Muscle of back (tissue), 13 donors: ENCODE measurements at places on chromosomes 1 and 21. TPM values are rescaled to one million over a fixed set of nuclear protein-coding genes. Genes with fewer than 3 reads are reported as not detected.

Gene ANKRD65
- polyA plus RNA-seq, result 15.7 TPM

Gene GLIS1
- 0.74 TPM for polyA plus RNA-seq

DNA sequence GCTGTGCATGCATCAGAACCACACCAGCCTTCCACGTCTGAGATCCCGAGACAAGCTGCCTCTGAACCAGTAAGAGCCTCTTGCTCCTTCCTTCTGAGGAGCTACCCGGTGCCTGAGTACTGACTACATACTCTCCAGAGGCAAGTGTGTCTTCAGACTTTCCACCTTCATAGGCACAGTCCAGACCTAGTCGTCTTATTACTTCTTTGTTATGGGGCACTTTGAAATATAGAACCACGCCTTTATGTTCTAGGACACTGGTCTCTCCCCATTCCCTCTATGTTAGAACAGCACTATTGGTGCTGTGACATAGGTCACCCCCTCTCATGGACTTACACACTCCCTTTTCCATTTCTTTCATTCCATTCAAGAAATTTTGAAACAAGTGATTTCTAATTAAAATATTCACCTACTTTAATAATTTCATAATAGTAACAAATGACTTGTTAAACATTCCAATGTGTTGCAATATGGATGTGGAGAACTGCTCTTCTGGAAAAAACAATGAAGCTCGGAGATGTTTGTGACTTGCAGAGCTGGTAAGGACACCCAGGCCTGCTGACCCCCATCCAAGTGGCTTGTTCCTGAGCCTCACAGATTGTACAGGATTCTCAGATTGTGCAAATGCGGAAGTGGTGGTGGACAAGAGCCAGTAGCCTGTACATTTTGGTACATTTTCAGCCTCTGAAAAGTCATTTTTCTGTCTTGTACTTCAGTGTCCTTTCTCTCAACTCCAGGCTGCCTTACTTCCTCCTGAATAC is 76.1 kb upstream of the SIPA1L2 start:
- no peak for DNase-seq

- DNase-seq, result no peak
Observed at GRCh38 chr1:238458899-238459298, 568.2 kb upstream of the ZP4 start.

DNA sequence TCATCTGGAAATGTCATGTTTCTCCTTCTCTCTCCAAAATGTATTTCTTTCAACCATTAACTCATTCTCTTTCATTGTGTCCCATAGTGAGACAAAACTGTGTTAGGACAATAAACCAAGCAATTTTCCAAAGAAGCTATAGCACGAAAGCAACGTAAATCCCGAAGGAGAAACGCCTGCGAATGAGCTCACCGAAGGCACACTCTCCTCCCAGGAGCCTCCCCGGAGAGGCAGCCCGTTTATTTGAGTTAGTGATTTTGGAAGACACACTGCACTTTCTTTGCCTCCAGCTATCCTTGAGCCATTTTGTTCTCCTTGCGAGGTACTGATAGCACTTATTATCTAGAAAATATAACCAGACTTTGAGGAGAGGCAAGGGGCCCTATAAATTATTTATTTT is 41.2 kb downstream of the RSPH1 start:
- no peak for DNase-seq

DNA sequence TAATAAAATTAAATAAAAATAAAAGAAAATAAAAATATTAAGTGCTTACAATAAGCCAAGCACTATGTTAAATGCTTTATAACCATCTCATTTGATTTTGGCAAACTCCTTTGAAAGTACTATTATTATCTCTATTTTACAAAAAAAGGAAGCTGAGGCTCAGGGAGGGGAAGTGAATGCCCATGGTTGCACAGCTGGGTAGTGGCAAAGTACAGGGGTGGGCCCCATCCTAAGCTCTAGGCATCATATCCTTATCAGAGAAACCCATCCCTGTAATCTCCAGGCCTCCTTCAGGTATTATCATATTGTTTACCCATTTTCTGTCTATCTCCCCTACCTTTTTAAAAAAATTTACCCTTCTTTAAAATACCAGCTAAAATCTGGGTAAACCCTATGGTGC is 2.3 kb upstream of the MED18 start:
- DNase-seq, result no peak

DNA sequence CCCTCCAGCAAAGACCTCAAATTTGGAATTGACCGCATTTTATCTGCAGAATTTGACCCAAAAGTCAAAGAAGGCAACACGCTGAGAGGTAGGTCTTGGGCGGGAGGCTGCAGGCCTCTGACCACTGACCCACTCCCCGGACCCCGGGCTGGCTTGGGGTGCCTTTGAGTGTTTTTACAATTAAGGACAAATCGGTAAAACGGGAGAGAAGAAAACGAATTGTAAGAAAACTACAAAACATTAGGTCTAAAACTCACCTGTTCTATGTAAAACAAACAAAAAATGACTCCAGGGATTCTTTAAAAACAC is 1.1 kb downstream of the HLX start:
- no peak for DNase-seq
